Activated CD8-positive, alpha-beta T cell treated with anti-CD3 and anti-CD28 coated beads, Interleukin-2, amount 10 ng/mL, durations not matched to agents 7 days and 5 days (primary cell): ENCODE measurements at places on chromosomes 7 and 10. TPM values are rescaled to one million over a fixed set of nuclear protein-coding genes. Genes with fewer than 3 reads are reported as not detected.
A peak's percentile ranks its signal among the peaks of the same experiment; 100 is the strongest.

DNA sequence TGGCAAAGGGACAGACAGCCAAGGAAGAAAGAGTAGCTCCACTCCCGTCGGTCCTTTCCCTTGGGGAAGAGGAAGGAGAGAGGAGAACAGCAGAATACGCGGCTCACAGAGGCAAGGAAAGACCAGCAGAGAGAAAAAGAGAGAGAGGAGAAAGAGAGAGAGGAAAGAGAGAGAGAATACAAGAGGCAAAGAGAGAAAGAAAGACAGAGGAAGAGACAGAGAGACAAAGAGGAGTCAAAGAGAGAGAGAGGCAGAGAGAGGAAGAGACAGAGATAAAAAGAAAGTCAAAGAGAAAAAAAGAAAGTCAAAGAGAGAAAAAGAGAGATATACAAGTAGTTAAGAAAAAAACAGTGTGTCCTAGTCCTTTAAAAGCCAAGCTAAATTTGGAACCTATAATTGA, 23.4 kb upstream of the CHST3 start:
- no peaks in the 10 kb centered on the region for H3K4me1 ChIP-seq
- no peak overlapping the region for H3K4me3 ChIP-seq
- H3K27ac ChIP-seq: no peak overlapping the region
- H3K36me3 ChIP-seq: peaks cover 3% of the 10 kb centered on the region

The OR2A12 gene
- total RNA-seq: not detected

The SLC26A5 gene
- total RNA-seq: not detected

The MAGI2 gene
- total RNA-seq: not detected

- no peaks in the 10 kb centered on the region for H3K36me3 ChIP-seq
- no peak for DNase-seq
- no peak overlapping the region for H3K27ac ChIP-seq
- no peak overlapping the region for H3K4me3 ChIP-seq
- peaks cover 3% of the 10 kb centered on the region for H3K4me1 ChIP-seq
- no peaks in the 10 kb centered on the region for H3K27me3 ChIP-seq
Measured at GRCh38 chr10:7890781-7891180, 72.5 kb downstream of the TAF3 start.

GRCh38 chr7:148524479-148525224, 65.9 kb upstream of the C7orf33 start:
- H3K36me3 ChIP-seq: no peaks in the 10 kb centered on the region
- no peak overlapping the region for H3K27ac ChIP-seq
- H3K27me3 ChIP-seq: peaks cover 49% of the 10 kb centered on the region
- no peaks in the 10 kb centered on the region for H3K4me1 ChIP-seq
- DNase-seq: no peak

The OPALIN gene
- not detected for total RNA-seq

The CEP55 gene
- total RNA-seq: 81.1 TPM

GRCh38 chr7:106060394-106060920, 51.7 kb downstream of the SYPL1 start:
- H3K4me3 ChIP-seq: no peak overlapping the region
- no peak for DNase-seq
- H3K27me3 ChIP-seq: no peaks in the 10 kb centered on the region
- no peak overlapping the region for H3K27ac ChIP-seq

DNA sequence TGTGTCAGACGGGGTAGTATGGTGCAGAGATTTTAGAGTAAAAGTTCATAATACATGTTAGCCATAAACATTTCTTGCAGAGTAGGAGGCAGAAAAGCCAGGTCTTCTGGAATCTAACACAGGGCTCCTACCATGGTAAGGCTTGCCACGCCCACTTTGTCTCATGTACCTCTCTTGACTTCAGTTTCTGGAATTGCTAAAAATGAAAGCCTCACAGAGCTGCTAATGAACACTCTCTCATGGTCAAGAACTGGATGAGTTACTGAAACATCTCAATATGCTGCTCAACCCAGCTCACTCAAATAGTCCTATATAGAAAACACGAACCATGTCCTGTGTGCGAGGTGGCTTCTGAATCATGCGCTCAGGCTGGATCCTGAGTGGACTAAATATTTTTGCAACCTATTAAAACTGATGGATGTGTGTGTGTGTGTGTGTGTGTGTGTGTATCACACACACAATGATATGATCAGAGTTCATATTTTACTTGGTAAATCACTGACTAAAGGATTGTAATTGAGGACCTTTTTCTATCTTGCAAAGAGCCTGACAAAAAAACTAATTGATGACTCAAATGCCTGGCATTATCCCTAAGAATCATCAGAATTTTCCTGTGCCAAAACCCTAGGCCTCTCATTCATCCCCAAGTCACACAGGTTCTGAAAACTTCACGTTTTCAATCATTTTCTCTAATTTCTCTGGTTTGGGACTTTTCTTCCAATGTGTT, 1306.6 kb downstream of the XPNPEP1 start:
- DNase-seq: no peak
- H3K4me1 ChIP-seq: no peaks in the 10 kb centered on the region
- H3K27ac ChIP-seq: no peak overlapping the region
- no peaks in the 10 kb centered on the region for H3K36me3 ChIP-seq

- H3K4me3 ChIP-seq: no peak overlapping the region
- peaks cover 6% of the 10 kb centered on the region for H3K27me3 ChIP-seq
- DNase-seq: no peak
- H3K36me3 ChIP-seq: no peaks in the 10 kb centered on the region
- no peak overlapping the region for H3K27ac ChIP-seq
Measured at GRCh38 chr10:113267619-113268562, 285.0 kb upstream of the HABP2 start.

DNA sequence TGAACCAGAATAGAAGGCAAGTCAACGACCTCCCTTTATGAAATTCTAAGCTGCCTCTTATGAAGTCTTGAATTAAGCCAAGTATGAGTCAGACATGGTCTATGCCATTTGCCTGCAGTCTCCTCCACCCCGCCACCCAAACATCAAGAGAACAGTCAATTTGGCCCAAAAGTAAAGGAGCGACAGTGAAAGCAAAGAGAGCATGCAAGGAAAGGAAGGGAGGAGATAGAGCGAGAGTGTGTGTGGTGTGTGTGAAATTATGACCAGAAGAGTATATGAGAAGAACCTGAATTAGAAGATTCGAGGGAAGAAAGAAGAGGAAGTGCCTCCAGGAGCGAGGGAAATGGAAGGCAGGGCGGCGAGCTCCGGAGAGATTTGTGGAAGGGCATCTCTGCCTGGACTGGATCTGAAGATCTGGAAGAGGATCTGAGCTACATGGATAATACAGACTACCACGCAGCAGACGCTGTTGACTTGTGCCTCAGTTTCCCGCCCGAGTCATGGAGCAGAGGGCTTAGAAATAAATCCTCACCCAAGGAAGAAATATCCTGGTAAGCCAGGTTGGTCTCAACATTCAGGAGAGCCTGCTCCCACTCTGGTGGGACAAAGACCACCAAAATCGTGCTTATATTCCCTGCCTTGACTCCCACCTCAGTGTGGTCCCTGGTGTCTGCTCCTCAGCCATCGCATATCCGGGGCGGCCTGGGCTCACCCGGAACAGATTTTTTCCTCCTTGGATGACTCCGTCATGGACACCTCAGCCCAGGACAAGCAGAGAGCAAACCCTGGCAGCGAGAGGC, 459 bp downstream of the ZDHHC6 start:
- no peak for DNase-seq
- H3K27me3 ChIP-seq: no peaks in the 10 kb centered on the region
- peaks cover 44% of the 10 kb centered on the region for H3K4me1 ChIP-seq
- H3K36me3 ChIP-seq: peaks cover 47% of the 10 kb centered on the region
- peak overlapping the region; percentile 96 for H3K27ac ChIP-seq

The ZEB1 gene
- total RNA-seq: 39.3 TPM

- no peak overlapping the region for H3K27ac ChIP-seq
- no peaks in the 10 kb centered on the region for H3K27me3 ChIP-seq
- H3K4me3 ChIP-seq: no peak overlapping the region
- no peaks in the 10 kb centered on the region for H3K36me3 ChIP-seq
- DNase-seq: no peak
Measured at GRCh38 chr7:155469-155900, 36.9 kb upstream of the FAM20C start.

DNA sequence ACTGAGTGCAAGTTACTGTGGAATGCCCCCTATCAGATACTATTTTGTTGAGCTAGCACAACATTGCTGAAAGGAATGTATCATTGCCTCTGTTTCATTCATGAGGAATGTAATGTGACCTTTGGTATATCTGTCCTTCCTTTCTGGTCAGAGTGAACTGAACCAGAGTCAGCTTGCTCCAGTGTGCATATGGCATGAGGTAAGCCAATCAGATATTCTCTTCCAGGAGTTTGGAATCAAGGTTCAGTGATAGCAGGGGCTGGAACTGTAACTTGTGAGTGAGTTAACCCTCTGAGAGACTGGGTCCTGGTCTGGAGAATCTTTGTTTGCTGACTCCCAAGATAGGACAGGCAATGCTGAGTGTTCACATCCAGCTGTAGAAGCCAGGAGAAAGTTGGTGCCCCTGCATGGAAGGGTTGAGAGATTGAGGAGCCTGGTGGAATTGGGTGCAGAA, 45.3 kb upstream of the OSBPL3 start:
- no peak overlapping the region for H3K4me3 ChIP-seq
- H3K36me3 ChIP-seq: no peaks in the 10 kb centered on the region
- peaks cover 18% of the 10 kb centered on the region for H3K27me3 ChIP-seq
- H3K4me1 ChIP-seq: peaks cover 26% of the 10 kb centered on the region
- no peak overlapping the region for H3K27ac ChIP-seq
